ENCODE measurements at places on chromosomes 12 and 14.

DNA sequence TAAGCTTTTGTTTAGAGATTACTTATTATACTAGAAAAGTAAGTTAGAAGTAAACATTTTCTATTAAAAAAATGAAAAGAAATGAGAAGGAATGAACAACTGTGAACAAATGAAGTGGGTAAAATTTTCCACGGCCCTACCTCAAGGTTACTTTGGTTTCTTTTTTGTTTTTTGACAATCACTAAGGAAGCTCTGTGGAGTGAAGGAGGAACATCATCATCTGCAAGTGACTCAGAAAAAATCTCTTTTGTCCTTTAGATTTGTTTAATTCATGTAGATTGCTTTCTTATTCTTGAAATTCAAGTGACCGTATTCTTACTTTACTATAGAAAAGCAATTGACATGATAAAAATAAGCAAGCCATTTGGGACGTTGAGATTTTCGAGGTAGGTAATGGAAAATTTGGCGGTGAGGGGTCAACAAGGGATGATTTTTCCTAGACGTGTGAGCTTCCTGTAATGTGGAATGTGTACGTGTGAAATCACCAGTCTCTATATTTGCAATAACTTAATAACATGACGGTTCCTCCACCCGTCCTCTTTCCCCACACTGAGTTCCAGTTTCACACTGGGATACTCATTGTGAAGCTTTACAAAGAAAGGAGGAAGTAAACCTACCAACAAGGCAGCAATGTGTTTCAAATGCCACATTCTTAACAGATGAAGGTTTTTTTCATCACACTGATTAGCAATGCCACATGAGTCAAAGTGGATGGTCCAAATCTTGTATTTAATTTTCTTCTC lies 62.3 kb upstream of the EGLN3 start:
- DNase-seq, result peak; percentile 11

DNA sequence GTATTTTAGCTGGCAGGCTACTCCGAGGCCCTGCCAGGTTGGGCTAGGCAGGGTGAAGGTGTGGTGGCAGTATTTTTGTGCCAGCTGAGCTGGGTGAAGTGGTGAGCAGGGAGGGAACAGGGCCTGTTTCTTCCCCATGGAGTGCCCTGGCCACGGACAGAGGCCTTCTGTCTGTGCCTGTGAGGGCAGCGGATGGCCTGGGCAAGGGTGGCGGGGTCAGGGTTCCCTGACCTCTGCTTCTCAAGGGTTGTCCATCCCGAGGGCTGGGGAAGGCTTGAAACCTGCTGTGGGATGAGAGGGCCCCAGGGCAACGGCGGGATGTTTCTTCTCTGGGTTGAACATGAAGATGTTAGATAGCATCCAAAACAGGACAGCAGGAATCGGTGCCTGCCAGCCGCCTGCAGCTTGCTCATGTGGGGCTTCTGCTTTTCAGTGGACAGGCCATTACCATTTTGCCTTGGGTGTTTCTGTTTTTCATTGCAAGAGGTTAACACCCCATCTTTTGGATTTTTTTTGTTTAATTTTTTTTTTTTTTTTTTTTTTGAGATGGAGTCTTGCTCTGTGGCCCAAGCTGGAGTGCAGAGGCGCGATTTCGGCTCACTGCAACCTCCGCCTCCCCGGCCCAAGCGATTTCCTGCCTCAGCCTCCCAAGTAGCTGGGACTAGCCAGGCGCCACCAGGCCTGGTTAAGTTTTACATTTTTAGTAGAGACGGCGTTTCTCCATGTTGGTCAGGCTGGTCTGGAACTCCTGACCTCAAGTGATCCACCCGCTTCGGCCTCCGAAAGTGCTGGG lies 3.3 kb downstream of the MTA1 start:
- peak; percentile 32 for DNase-seq

DNA sequence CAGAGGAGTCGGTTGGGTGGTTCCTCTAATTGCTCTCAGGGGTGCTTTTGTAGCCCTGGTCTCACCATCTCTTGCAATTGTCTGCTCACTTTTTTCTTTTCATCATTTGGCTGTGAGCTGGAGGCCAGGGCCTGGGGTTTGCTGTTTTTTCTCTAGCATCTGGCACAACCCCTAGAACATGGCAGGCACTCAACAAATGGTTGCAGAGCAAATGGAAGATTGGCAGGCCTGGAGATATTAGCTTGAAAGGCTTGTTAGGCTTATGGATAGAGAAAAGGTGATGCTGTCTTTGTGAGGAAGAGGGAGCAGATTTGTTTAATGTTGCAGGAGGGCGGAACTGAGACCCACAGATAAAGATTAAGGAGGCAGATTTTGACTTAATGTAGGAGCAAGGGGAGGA lies 47.0 kb downstream of the GALNT8 start:
- no peak for DNase-seq

GRCh38 chr12:82437744-82438143 lies 79.4 kb downstream of the METTL25 start:
- no peak for DNase-seq

DNA sequence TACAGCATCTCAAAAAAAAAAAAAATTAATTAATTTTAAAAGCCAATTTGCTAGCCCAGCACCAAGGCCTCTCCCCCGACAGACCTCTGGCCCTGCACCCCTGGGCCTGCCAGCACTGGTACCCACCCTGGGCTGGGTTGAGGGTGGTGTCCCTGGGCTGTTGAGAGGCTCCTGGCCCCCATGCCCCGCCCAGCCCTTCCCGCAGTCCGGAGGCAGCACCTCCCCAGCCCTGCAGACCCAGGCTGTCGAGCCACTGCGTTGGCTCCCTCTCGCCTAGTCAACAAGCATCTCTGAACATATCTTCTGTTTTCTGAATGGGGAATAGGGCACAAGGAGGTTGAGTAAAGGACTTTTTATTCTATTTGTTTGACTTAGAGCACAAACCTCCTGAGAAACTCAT lies 87.1 kb downstream of the FBXL14 start:
- no peak for DNase-seq

DNA sequence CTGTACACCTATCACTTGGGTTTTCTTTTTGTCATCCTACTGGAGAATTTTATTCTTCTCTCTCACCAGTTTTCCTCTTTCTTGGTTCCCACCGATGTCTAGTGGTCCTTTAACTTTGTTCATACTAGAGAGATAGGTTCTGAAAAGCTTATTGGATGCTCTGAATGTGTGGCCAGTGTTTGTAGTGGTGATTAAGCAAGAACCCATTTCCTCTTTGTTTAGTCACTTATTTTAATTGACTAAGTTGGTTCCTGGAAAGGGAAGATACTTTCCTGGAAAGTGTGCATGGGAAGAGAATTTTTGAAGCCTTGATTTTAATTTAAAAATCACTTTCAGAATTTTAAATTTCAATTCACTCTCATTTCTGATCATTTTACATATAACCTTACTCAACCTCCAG lies 127.2 kb downstream of the OTOGL start:
- DNase-seq, result peak; percentile 14

GRCh38 chr14:65095633-65096205 lies 6.6 kb downstream of the MAX start:
- peak; percentile 33 for DNase-seq

DNA sequence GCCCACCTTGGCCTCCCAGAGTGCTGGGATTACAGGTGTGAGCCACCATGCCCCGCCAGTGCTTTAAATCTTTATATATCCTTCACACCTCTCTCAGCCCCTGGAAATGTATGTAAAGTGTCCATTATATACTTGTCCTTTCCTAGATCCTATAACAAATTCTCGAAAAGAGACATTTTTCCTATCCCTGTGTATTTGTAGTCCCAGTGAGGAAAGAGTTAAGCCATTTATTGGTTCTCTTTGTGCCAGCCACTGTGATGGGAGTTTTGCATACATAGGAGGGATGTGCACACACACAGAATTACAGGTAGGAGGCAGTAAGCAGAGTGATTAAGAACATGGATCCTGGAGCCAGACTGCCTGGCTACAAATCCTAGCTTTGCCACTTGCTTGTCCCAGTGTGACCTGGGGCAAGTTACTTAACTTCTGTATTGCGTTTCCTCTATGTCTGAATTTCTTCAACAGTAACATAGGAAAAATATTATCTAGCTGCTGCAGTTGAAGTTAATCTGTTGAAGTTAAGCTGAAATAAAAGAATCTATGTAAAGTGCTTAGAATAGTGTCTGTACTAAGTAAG lies 2.1 kb upstream of the RABGGTA start:
- peak; percentile 31 for DNase-seq

DNA sequence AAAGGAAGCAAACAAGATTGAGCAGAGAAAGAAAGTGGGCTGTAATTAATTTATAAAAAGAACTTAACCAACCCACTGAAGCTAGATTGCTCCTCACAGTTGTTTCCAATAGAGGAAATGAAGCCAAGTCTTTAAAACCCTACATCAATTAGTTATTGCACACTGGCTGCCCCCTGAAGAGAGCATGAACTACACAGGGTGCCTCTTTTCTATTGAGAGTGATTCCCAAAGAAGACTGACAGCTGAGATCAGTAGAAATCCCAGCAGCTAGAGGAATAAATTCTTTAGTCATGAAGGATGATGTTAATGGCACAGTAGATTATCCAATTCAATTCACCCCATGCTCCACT lies 8.6 kb upstream of the USP15 start:
- no peak for DNase-seq

- no peak for DNase-seq
Observed at GRCh38 chr12:83322809-83323208, 636.1 kb downstream of the TMTC2 start.

DNA sequence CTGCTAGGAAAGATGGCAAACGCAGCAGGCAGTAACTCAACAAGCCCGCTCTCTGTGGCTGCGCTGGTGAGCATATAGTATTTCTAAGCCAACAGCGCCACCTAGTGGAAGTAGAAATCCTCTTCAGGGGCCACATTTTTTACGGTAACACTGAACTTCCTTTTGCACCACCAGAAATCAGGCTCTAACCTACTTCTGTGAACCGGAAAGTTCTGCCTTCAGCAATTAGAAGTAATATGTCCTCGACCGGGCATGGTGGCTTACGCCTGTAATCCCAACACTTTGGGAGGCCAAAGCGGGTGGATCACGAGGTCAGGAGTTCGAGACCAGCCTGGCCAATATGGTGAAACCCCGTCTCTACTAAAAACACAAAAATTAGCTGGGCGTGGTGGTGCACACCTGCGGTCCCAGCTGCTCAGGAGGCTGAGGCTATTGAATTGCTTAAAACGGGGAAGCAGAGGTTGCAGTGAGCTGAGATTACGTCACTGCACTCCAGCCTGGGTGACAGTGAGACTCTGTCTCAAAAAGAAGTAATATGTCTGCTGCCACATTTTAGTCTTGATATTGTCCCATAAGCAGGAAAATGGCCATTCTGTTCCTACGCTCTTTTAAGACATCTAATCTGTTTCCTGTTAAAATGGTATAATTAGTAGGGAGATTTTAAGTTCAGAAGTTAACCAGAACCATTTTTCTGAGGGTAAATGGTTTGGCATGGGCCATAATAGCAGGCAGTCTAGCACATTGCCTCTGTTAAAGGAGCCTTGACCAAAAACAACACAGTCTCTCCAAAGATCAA lies 26.8 kb downstream of the APOBEC1 start:
- DNase-seq, result peak; percentile 93

GRCh38 chr12:27034607-27035293 lies 12.4 kb downstream of the MED21 start:
- no peak for DNase-seq

- peak; percentile 55 for DNase-seq
Observed at GRCh38 chr14:50599700-50600444, 39.9 kb downstream of the ATL1 start.

- no peak for DNase-seq
Observed at GRCh38 chr12:58530742-58531062, 389.6 kb downstream of the LRIG3 start.

DNA sequence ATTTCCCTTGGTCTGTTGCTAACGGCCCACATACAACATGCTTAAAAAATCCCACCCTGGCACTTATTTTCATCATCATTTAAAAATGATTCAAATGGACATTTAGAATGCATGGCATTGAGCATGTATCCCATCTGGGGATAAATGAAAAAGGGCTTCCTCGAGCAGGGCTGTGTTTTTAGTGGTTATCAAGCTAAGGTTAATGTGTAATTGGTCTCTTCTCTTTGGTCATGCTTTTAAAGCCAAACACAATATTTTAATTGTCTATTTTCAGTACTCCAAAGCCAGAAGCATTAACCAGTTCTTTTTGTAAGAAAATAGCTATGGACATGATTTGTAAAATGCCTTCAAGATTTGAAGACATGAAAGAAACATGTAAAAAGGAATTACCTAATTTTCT lies 1.9 kb upstream of the TRHDE start:
- DNase-seq, result no peak
